ENCODE measurements at places on chromosomes 4 and X.

DNA sequence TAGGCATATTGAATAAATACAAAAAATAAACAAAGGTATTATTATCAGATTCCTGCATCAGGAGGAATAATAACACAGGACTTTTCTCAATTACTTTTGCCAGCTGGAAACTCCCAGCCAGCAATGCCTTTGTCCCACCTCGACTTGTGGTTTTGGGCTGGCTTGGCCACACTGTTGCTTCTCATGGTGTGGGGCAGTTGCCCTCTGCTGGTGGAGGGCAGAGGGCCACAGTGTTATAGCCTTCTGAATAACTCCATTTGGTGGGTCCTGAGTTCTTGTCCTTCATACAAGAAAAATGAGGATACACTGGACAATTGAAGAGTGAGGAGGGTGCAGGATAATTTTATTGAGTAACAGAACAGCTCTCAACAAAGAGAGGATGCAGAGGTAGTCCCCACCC is 1206.0 kb upstream of the ADGRL3 start:
- no peak for DNase-seq

DNA sequence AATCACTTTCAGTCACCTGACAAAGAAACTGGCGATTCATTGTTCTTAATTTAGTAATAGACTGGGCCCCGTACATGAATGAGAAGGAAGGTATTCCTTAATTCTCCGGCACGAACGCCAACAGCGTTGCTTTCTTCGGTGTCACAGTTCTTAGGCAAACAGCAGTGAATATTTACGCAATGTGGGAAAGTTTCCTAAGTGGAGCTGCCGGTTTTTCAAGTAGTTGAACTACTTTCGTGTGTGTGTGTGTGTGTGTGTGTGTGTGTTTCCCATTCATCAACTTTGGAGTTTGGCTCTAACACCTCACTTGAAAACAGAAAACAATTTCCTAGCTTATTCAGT is 651 bp downstream of the NXT2 start:
- DNase-seq, result no peak

DNA sequence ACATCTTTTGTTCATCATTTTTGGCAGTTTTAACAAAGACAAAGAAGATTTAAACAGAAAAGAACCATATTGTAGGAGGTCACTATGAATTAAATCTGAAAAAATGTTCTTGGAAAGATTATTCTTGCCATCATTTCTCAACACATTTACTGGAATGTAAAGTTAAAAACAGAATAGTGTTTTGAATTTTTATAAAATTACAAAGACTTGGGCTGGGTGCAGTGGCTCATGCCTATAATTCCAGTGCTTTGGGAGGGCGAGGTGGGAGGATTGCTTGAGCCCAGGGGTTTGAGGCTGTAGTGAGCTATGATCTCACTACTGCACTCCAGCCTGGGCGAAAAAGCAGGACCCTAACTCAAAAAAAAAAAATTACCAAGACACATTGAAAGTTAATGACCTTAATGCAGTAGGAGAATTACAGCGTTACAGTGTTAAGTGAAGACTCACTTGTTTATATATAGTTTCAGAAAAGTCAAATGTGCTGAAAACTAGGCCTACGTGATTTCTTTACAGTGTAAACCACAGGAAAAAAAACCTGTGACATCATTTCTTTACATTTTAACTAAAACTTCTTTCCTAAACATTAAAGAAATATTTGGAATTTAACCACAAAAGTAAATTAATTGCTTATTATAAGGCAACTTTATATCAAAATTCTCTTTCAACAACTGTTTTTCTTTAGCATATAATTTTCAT is 7.9 kb downstream of the FAM13A start:
- no peak for DNase-seq

DNA sequence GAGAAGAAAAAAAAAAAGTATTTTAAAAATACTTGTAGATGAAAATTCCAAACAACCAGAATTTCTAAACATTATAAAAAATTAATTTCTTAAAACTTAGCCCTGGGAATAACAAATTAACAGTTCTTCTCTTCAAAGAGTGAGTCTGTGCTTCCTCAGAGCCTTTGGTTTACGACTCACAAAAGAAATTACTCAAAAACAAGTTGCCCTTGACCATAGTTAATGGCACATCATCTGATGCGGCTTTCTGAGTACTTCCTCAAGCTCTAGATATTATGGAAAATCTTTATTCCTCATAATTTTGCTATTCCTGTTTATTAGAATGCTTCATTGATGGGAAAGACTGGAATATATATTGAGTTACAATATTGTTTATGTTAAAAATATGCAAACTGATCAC is 23.7 kb downstream of the TAPT1 start:
- no peak for DNase-seq

DNA sequence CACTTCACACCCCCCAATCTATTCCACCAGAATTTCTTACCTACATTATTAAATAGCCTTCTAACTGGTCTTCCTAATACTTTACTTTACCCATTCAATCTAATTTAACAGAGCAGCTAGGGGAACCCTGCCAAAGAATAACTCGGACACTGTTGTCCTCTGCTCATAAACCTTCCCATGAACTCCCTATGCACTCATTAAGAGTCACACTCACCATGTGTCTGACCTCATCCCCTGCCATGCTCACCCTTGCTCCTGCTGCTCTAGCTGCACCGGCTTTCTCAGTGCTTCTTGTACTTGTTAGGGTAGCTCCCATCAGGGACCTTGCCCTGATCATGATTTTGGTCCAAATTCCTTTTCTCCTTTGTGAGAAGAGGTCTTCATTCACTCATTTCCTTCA is 54.6 kb upstream of the GUCY1A1 start:
- no peak for DNase-seq

DNA sequence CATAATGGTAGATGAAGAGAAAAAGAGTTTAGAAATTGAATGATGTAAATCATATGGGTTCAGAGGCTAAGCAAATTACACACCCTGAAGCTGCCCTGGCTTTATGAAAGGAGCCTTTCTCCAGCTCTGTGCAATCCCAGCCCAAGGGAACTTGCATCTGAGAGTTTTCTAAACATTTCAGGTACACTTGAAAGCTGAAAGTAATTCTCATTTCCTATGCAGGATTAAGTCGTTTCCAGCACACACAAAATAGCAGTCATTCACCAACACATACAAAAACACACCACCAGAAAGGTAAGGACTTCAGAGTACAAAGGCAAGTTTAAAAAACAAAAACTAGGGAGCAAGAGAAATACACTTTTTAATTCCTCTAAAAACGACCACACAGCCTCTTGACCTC is 1.7 kb downstream of the PDGFC start:
- DNase-seq, result no peak

- DNase-seq, result no peak
These were observed 1.4 kb downstream of the ELOVL6 start for GRCh38 chr4:110196871-110197528.

GRCh38 chr4:1187182-1187581 is 14.8 kb upstream of the SPON2 start:
- no peak for DNase-seq

DNA sequence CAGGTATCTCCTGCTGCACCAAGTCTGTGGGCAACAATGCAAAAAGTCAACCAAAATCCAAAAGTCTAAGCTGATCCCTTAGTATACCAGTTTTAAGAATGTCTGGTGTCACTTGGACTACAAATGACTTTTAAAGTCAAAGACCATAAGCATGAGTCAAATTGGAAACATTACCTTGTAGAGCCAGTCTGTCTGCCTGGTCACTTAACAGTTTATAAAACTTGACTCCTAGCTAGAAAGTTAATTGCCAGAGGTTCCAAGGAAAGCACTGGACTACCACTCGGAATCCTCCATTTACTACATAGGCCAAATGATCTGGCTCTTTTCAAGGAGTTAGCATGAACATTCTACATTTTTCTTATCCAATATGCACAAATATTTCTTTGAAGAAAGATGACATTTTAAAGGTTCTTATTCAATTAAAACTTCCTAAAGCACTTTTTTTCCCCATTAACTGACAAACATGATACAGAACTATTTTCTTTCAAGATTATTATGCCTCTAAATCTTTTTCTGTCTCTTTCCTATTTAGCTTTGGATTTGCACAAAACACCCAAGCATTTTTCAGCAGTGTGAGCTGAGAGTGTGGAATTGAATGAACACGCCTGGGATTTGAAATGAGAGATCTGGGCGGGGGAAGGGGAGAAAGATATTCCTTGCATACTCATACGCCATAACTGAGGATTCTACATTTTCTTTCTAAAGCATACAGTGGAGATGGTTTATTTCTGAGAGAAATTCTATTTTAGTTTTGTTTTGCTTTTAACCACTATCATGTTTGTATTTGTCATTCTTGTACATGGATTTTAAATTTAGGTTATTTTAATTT is 188.4 kb downstream of the SHROOM3 start:
- no peak for DNase-seq

- DNase-seq, result no peak
These were observed 54.5 kb downstream of the CPLX1 start for GRCh38 chr4:771464-771863.

GRCh38 chrX:13345037-13345436 is 25.2 kb upstream of the ATXN3L start:
- DNase-seq, result no peak

DNA sequence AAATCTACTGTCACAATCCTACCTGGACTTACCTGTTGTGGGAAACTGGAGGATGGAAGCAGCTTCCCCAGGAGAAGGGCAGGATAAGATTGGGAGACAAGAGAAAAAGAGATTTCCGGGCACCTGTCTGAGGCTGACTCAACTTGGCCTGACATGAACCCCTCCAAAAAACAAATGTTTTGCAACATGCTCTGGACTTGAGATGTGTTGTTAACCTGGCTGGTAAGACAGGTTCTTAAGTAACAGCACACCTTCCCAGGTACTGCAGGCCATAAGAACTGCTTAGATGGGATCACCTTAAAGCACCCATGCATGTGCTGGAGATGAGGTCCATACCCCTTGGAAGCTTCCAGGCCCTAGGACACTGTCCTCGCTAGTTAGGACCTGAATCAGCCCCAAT is 4.4 kb upstream of the SMIM43 start:
- no peak for DNase-seq

GRCh38 chr4:173185847-173186510 is 17.4 kb downstream of the GALNT7 start:
- no peak for DNase-seq

- DNase-seq, result no peak
These were observed 168.5 kb upstream of the MXRA5 start for GRCh38 chrX:3514996-3515395.

DNA sequence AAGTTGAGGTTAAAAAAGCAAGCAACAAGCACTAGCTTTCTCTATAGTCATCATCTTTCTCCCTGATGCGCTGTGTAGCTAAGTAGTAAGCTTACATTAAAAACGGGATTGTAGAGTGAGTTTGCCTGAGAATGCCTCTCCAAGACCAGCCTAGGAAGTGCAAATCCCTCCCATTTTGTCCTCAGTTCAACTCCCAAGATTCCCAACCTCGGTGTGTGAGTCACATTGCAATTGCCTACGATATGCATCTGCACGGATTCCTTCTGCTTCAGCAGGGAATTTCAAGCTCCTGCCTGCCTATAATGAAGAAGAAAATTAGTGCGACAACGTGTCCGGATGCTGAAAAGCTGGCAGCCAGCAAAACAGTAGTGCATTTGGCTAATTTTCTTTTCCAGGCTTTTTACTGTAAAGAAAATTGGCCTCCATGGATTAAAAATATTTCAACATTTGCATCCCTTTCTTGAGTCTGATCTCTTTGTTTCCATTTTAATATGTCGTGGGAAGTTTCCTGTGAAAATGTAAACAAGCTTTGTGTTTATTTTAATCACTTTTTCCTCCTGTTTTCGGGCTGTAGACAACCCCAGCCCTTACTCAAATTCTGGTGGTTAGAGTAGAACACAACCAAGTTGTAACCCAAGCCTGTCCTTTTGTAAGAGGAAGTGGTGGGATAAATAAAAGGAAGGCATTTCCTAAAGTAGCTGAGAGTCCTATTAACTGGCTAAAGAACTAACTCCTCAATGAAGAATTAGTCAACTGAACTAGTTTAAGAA is 58.4 kb upstream of the TET2 start:
- DNase-seq, result no peak

DNA sequence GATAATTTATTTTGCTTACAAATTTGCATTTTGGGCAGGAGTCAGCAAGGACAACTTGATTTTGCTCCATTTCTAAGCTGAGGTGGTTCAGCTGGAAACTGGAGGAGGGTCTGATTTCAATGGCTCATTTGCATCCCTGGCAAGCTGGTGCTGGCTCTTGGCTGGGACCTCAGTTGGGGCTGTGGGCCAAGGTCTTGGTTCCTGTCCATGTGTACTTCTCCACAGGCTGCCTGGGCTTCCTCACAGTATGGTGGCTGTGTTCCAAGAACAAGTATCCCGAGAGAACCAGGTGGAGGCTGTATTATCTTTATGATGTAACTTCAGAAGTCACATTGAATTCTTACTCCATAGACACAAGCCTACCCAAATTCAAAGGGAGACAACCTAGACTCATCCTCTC is 77.0 kb upstream of the STX18 start:
- no peak for DNase-seq

DNA sequence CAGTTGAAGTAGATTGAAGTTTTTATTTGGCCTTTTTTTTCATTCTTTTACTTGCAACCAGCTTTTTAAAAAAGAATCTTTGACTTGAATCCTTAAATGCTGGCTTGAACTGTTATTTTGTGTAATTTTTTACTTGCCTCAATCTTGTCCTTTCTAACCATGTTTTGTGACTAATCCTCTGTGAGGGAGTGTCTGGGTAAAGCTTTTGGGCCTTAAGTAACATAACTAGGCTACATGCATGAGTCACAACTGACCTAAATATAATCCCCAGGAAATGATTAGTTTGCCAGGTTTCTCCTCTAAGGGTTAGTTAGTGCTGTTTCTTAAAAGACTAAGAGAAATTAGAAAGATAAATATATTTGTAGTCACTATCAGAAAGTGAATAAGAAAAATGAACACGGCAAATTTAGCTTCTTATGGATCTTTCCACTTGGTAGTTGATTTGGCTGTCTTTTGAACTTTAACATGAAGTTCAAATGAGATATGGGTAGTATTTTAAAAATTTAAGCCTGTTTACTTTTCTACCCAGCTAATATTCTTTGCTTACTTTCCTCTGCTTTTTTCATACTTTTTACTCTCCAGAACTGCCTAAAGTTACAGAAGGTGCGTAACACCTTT is 13.0 kb downstream of the EXOC1 start:
- DNase-seq, result no peak

GRCh38 chrX:40107291-40108161 is 9.8 kb upstream of the BCOR start:
- DNase-seq, result no peak

DNA sequence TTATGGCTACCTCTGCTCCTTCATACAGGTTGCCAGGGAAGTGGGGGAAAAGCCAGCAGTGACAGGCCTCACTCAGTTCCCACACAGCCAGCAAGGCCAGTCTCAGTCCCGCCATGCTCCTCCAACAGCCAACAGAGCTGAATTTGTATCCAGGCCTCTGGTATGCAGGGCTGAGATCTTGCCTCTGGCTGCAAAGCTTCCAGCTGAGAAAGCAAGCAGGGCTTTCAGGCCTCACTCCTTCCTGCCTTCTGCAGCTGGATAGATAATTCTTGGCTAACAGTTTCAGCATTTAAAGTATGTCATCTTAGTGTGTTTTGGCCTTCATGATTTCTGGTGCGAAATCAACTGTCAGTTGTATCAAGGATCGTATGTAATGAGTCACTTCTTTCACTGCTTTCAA is 103.6 kb downstream of the GNL3L start:
- no peak for DNase-seq

All from vagina (tissue), 2 donors.